ENCODE measurements at places on chromosomes 1 and 21. TPM values are rescaled to one million over a fixed set of nuclear protein-coding genes. Genes with fewer than 3 reads are reported as not detected.

Gene FMOD
- total RNA-seq, result 157 TPM

Gene TFF2
- 3.7 TPM for total RNA-seq

Gene CSMD2
- total RNA-seq, result 0.13 TPM

DNA sequence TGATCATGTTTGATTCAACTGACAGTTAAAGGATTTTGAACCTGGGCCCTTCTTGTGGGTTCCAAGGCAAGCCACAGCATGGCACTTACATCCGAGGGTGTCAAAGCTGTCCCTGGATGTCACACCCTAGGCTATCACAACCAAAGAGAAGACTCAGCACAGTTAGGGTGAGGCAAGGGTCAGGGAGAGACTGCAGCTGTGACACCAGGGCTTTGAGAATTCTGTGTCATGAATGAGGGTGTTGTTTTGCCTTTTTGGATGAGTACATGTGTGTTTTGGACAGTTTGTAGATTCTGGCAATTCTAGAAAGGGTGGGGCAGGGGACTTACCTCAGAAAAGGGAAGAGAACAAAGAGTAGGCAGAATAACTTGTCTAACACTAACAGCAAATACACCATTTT lies 37.8 kb upstream of the ZNF326 start:
- no peaks in the 10 kb centered on the region for H3K36me3 ChIP-seq
- no peaks in the 10 kb centered on the region for H3K27me3 ChIP-seq
- H3K27ac ChIP-seq, result no peak overlapping the region
- H3K4me3 ChIP-seq, result no peak overlapping the region
- DNase-seq, result no peak
- no peaks in the 10 kb centered on the region for H3K4me1 ChIP-seq

GRCh38 chr21:36966066-36966820 lies at the start of gene HLCS:
Gene HLCS, minus strand, starts transcription at chr21:36966669. Its CDS starts 31 bp downstream, at chr21:36966638.
- DNase-seq, result peak; percentile 58
- H3K27ac ChIP-seq, result peak within 1 kb of the TSS; percentile 76
- H3K27me3 ChIP-seq, result no peaks in the 10 kb centered on the region
- peak within 1 kb of the TSS; percentile 71 for H3K4me3 ChIP-seq

- H3K27ac ChIP-seq, result no peak overlapping the region
- no peak for DNase-seq
- no peaks in the 10 kb centered on the region for H3K27me3 ChIP-seq
- H3K36me3 ChIP-seq, result no peaks in the 10 kb centered on the region
- no peak overlapping the region for H3K4me3 ChIP-seq
Measured at GRCh38 chr1:7042322-7043190, 257.3 kb downstream of the CAMTA1 start.

DNA sequence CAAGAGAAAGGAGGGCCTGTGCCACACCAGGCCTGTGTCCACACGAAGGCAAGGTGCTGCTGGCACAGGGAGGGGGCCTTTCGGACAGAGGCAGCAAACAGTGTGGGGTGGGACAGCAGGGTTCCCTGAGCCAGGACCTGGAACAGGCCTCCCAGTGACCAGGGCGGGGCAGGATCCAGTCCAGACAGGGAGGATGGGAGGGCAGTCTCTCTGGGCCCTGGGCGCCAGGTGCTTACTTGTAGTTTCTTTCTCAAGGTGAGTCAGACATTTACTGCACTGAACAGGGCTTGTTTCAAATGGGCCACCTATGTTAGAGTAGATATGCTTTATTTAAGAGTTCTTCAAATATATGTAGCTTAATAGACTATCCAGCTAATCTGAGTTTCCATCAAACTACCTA lies 52.8 kb upstream of the STUM start:
- no peaks in the 10 kb centered on the region for H3K4me1 ChIP-seq
- H3K27ac ChIP-seq, result no peak overlapping the region
- no peak for DNase-seq
- H3K36me3 ChIP-seq, result no peaks in the 10 kb centered on the region
- H3K27me3 ChIP-seq, result no peaks in the 10 kb centered on the region

DNA sequence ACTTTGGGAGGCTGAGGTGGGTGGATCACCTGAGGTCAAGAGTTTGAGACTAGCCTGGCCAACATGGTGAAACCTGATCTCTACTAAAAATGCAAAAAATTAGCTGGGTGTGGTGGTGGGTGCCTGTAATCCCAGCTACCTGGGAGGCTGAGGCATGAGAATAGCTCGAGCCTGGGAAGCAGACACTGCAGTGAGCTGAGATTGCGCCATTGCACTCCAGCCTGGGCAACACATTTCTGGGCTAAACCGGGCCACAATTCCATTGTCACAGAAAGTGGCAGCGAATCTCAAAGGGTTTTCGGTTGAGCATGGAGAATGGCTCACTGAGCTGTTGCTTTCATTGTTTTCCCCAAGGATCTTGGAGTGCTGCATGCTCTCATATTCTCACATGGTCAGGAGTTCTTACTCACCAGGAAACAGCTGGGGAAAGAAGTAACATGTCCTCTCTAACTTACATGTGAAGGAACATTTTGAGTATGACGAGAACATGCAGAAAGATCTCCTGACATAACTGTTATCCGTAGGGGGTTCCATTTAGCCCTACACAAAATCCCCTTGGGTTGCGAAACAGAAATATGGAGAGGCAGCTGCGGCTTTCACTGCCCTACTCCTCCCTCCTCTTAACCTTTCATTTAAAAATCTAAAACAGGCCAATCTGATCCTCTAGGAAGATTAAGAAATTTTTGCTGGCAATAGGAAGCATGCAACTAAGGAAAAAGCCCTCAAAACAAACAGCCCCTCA lies 341.1 kb downstream of the PCP4 start:
- H3K36me3 ChIP-seq, result no peaks in the 10 kb centered on the region
- DNase-seq, result no peak
- H3K27ac ChIP-seq, result no peak overlapping the region
- H3K4me1 ChIP-seq, result no peaks in the 10 kb centered on the region

DNA sequence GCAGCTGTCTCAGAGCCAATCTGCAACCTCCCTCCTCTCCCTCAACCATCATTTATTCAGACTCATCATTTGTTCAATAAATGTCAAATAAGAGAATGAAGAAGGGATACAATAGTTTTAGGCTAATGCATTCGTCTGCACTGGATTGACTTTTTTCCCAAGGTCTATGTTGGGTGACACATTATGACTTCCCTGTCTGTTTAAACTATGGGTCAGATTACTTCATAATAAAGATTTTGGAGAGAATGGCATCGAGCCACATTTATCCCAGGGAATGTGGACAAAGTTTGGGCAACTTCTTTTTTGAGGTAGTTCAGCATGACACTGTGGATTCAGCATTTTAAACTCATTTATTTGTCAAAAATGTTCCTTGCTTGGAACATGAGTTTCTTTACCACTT lies 107.4 kb upstream of the ADGRL2 start:
- H3K27me3 ChIP-seq, result no peaks in the 10 kb centered on the region
- no peak for DNase-seq
- no peak overlapping the region for H3K4me3 ChIP-seq
- H3K36me3 ChIP-seq, result no peaks in the 10 kb centered on the region

- no peaks in the 10 kb centered on the region for H3K36me3 ChIP-seq
- no peak overlapping the region for H3K27ac ChIP-seq
- H3K4me3 ChIP-seq, result no peak overlapping the region
- no peaks in the 10 kb centered on the region for H3K27me3 ChIP-seq
Measured at GRCh38 chr1:226201029-226201593, 14.6 kb upstream of the ACBD3 start.

DNA sequence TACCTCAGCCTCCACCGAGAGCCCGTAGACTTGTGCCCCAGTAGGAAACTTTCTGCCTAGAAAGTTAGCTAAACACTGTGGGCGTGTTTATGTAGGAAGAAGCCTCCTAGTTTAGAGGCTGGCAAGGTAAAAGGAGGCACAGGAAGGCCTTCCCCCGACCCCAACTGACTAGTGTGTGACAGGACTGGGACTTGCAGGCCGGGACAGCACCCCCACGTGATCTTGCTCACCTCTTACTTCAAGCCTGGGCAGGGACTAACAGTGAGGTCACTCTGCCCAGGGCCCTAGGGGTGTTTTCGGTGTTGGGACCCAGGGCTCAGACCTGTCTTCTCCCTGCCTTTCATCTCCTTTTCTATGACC lies 392 bp upstream of the TAGLN2 start:
- peak overlapping the region; percentile 24 for H3K27ac ChIP-seq
- peak; percentile 30 for DNase-seq
- no peaks in the 10 kb centered on the region for H3K27me3 ChIP-seq
- no peaks in the 10 kb centered on the region for H3K36me3 ChIP-seq
- H3K4me1 ChIP-seq, result peaks cover 20% of the 10 kb centered on the region

GRCh38 chr1:154773551-154773950 lies 96.5 kb downstream of the KCNN3 start:
- H3K27me3 ChIP-seq, result no peaks in the 10 kb centered on the region
- H3K4me3 ChIP-seq, result no peak overlapping the region
- DNase-seq, result no peak
- no peak overlapping the region for H3K27ac ChIP-seq
